LoVo (cell line): ENCODE measurements at places on chromosomes 6 and 20.

DNA sequence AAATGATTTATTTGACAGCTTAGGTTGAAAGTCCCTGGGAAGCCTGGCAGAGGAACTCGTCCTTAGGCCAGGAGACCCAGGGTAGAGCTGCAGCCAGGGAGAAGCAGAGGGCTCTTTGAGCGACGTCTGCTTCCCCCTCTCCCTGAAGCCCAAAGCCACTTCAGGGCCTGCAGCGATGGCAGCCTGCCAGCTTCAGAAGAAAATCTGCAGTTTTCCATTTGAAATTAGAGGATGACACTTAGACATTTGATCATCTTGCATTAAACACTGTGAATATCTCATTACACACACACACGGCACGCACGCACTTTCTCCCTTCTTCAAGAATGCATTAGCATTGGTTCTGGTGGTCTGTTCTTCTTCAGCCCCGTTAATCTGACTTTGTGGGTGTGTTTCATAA lies 96.5 kb downstream of the PLEKHG1 start:
- peak; percentile 41 for DNase-seq

- DNase-seq, result peak; percentile 77
Measured at GRCh38 chr6:79671600-79672266, 40.6 kb downstream of the SH3BGRL2 start.

DNA sequence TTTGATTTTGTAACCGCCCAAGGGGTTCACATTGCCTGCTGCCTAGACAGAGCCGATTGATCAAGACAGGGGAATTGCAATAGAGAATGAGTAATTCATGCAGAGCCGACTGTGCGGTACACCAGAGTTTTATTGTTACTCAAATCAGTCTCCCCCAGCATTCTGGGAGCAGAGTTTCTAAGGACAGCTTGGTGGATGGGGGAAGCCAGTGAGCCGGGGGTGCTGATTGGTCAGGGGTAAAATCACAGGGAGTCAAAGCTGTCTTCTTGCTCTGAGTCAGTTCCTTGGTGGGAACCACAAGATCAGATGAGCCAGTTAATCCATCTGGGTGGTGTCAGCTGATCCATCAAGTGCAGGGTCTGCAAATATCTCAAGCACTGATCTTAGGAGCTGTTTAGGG lies 60.0 kb upstream of the EZR start:
- no peak for DNase-seq

- no peak for DNase-seq
Measured at GRCh38 chr20:24701027-24701426, 231.6 kb downstream of the SYNDIG1 start.

DNA sequence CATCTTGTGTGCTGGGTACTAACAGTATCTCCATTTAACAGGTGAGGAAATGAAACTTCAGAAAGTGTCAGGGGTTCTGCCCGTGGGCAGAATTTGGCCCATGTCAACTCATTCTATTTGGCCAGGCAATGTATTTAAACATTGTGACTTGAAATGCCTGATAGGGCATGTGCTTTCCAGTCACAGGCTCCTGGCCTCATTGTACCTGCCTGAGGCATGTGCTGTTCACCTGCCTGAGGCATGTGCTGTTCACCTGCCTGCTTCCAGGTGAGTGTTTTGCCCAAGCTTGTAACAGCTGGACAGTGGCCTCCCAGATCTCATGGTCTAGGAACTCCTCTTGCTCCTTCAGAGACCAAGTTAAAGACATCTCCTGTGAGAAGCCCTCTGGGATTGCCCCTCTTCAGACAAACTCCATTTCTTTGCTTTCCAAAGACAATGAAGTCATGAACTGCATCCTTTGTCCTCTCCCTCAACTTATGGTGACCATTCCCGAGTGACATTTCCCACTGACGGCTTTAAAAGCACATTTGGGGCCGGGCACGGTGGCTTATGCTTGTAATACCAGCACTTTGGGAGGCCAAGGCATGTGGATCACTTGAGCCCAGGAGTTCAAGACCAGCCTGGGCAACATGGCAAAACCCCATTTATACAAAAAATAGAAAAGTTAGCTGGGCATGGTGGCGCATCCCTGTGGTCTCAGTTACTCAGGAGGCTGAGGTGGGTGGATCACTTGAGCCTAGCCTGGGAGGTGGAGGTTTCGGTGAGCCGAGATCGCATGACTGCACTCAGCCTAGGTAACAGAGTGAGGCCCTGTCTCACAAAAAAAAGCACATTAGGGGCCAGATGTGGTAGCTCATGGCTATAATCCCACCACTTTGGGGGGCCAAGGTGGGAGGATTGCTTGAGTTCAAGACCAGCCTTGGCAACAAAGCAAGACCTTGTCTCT lies 48.7 kb downstream of the BCAS4 start:
- DNase-seq, result no peak

DNA sequence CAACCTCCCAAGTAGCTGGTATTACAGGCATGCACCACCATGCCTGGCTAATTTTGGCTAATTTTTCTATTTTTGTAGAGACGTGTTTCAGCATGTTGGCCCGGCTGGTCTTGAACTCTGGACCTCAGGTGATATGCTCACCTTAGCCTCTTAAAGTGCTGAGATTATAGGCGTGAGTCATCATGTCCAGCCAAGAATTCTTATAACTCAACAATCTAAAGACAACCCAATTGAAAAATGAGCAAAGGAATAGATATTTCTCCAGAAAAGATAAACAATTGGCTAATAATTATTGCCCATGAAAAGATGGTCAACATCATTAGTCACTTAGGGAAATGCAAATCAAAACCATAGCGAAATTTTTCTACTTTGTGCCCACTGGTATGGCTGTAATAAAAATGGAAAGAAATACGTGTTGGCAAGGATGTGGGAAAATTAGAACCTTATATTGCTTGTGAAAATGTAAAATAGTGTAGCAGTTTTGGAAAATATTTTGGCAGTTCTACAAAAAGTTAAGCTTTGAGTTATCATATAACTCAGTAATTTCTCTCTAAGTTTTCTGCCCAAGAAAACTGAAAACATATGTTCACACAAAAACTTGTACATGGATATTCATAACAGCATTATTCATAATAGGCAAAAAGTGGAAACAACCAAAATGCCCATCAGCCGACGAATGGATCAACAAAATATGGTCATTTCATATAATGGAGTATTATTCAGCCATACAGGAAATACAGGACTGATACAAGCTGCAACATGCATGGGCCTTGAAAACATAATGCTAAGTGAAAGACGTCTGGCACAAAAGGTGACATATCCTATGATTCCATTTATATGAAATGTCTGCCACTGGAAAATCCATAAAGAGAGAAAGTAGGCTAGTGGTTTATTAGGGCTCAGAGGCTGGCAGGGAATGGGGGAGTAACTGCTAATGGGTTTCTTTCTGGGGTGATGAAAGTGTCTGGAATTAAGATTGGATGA lies 87.8 kb downstream of the UTRN start:
- no peak for DNase-seq

GRCh38 chr6:137827411-137827940 lies 39.6 kb upstream of the TNFAIP3 start:
- no peak for DNase-seq

GRCh38 chr6:16651871-16652270 lies 109.4 kb downstream of the ATXN1 start:
- DNase-seq, result no peak

GRCh38 chr20:1479831-1480595 lies 11.2 kb downstream of the SIRPB2 start:
- DNase-seq, result no peak

GRCh38 chr6:119255492-119255891 lies 94.1 kb downstream of the MAN1A1 start:
- no peak for DNase-seq

DNA sequence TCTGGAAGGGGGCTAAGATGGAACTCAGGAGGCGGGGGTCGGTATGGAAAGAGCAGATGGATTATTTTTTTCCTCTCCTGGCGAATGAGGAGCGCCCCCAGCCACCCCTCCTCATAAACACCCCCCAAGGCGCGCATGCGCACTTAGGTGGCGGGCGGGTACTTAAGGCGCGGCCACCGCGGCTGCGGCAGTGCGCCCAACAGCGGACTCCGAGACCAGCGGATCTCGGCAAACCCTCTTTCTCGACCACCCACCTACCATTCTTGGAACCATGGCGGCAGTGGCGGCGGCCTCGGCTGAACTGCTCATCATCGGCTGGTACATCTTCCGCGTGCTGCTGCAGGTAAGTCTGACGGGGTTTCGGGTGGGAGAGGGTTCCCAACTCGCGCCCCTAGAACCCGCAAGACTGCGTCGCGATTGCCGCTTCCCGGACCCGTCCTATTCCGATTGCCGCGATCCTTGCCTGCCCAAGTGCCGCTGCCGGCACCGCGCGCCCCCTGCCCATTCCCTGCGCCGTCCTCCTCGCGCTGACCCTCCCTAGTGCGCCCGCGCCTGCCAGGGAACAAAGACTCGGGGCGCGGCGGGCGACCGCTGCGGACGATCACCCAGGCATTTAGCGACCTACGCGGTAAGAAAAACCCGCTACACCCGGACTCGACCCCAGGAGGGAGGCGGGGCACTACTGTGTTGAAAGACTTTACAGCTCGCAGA lies at the start of gene NNAT:
TSS of gene NNAT (plus strand) at position 190 of the 711 bp plus-strand sequence. CDS start at position 272, 82 bp downstream.
- DNase-seq, result no peak
